ENCODE measurements at places on chromosomes 7 and 10.

DNA sequence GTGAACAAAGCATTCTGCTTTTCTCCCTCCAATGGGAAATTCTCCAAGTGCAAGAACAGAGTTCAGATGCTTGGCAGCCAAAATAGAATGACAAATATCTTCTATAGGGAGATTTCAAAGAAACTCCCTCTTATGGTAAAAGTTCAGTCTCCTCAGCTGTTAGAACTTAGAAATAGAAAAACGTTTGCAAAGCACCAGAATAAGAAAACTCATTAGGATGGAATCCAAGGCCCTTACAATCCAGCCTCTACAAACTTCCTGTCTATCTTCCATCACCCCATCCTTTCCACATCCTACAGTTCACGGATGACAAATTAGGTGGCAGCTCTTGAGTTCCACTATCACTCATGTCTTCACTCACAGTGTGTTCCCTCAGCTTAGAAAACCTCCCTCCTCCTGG is 25.7 kb downstream of the FAM13C start:
- DNase-seq: no peak

DNA sequence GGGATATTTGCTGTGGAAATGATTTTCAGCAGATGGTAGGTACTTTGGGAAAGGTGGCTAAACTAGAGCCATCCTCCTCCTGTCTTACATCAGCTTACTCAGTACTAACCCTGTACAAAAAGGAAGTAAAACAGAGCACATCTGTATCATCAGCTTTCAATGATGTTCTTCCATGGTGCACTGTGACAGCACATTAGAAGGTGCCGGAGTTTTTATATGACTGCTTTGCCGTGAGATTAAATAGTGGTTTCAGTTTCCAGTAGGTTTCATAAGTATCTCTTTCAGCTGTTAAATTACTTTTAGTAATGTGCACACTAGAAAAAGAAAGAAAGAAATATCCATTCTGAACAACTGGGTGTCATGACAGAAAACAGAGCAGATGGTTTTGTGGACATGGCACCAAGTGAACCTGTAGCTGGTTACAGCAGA is 86.5 kb downstream of the ARID5B start:
- peak; percentile 95 for DNase-seq

- DNase-seq: no peak
Observed at GRCh38 chr7:2602406-2603043, 29.3 kb upstream of the TTYH3 start.

- no peak for DNase-seq
Observed at GRCh38 chr10:33032654-33033151, 74.7 kb upstream of the ITGB1 start.

- no peak for DNase-seq
Observed at GRCh38 chr7:22402250-22402649, 45.3 kb upstream of the RAPGEF5 start.

DNA sequence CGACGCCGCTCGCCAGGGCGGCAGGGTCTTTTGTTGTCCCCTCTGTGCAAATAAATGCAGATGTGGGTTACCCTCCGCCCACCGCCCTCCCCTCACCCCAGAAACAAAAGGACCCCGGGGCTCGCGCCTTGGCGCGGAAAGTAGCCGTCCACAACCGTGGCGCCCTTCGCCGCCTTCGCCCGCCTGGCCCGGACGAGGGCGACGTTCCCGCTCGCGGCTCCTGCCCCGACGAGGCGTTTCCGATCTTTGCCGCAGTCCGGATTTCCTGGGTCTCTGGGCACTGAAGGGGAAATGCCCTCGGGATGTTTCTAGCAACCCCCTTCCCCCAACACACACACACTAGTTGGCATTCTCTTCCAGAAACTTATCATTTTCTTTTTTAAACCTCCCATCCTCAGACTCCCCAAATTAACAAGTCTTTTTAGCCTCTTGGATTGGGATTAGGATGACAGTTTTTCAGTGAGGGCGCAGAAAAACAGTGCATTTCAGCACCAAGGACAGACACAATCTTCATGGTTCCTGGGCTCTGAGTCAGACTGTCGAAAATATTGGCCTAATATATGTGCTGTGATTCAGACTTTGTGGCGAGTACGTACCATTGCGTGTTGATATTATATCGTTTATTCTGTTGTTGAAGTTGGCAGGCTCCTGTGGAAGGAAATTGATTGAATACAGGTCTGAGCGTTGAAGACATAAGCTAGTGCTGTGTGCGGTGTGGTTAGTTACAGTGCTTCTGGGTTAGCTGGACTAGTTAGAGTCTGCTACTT is 771 bp downstream of the PHYHIPL start:
- no peak for DNase-seq

GRCh38 chr7:142939226-142939910 is at the start of gene LLCFC1:
Gene LLCFC1, plus strand, starts transcription at chr7:142939484. Its CDS starts 138 bp downstream, at chr7:142939622.
- no peak for DNase-seq

- no peak for DNase-seq
Observed at GRCh38 chr10:7819121-7819460, 786 bp downstream of the TAF3 start.

DNA sequence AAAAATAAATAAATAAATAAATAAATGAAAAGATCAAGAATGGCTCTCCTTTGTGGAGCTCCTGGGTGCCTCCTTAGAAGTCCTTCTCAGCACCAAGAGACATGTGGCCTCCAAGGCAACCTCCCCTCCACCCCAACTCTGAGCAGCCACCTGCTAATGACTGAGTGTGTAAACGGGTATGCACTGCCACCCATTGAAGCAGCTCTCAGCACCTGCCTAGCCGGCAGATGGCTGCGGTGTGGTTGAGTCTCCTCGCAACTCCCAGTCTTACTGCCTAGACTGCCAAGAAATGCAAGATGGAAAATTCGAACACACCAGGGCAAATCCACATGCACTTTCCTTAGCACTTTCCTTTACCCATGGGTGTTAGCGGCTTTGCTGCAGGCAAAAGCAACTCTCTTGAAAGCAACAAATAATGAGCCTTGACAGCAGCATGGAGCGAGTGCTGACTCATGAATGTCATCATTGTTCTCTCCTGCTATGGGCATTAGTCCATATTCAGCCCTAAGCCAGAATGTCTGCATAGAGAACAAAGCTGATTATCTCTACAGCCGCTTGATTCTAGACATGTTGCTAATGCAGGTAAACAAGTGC is 913.9 kb upstream of the AUTS2 start:
- no peak for DNase-seq

GRCh38 chr10:7518693-7519092 is 107.9 kb upstream of the SFMBT2 start:
- DNase-seq: no peak

GRCh38 chr7:85041605-85042216 is 145.1 kb downstream of the SEMA3D start:
- no peak for DNase-seq

GRCh38 chr7:14786314-14786895 is 116.1 kb downstream of the DGKB start:
- no peak for DNase-seq

DNA sequence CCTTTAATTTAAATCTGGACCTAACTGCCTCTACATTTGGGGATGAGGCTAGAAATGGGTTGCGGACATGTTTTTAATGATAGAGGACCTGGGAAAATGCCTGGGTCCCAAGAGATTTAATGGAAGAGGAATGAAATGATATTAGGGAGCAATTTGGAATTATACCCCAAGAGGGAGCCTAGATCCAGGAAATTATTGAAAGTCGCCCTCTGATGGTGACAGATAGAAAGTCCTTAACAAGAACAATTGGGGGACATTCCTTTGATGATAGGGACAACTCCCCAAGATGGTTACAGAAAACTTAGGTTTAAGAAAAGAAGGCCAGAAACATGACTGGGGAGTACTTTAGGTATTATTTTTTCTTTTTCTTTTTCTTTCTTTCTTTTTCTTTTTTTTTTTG is 9.5 kb upstream of the TSGA13 start:
- DNase-seq: no peak

Measured in GM12864 (cell line).